Right renal pelvis (tissue), 4 donors: ENCODE measurements at places on chromosomes 7 and 10.

DNA sequence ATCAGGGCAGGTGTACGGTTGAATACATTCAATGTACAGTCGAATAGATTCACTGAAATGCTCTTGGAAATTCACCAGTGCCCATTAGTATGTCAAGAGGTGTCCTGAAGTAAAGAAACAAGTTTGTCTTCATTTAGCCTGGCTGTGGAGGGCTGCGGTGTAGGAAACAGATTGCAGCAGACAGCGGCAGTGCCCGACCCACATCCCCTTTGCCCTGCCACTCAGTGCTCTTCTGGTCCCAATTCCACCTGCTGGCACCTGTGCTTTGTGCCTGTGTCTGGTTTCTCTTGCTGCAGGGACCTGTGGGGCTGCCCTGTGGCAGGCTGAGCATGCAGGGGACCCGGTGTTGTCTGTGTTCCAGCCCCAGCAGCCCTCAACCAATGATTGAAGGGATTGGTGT lies 183.7 kb downstream of the RPS24 start:
- no peak for DNase-seq

DNA sequence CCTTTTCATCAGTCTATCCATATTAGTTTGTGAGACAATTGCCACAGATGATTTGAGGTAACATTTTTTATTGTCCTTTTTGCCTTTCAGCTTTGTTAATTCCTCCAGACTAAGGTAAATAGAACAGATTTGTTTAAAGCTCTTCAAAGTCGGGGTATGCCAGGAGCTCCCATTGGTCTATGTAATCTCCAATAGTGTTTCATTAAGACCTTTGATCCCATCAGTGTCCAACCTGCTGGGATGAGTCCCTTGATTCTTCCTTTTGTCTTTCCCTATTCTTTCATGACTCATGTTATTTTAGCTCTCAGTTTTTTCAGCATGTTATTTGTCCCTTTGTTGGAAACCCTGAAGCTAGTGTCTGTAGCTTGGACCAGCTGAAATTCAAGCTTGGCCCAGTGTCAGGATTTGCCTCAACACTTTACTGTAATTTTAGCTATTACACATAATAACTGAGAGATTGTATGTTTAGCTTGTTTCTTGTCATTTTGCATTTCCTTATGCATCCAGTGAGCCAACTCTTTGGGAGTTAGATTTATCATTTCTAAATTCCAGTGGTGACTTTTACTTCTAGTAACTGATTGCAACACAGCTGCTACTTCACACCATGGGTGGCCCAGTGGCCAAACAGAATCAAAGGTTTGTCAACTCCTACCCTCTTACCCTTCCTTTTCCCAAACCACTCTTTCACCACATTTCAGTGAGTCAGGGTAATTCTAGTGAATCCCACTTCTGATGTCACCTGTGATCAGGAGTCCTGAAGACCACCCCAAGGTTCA lies 15.3 kb downstream of the AGBL3 start:
- DNase-seq = no peak

DNA sequence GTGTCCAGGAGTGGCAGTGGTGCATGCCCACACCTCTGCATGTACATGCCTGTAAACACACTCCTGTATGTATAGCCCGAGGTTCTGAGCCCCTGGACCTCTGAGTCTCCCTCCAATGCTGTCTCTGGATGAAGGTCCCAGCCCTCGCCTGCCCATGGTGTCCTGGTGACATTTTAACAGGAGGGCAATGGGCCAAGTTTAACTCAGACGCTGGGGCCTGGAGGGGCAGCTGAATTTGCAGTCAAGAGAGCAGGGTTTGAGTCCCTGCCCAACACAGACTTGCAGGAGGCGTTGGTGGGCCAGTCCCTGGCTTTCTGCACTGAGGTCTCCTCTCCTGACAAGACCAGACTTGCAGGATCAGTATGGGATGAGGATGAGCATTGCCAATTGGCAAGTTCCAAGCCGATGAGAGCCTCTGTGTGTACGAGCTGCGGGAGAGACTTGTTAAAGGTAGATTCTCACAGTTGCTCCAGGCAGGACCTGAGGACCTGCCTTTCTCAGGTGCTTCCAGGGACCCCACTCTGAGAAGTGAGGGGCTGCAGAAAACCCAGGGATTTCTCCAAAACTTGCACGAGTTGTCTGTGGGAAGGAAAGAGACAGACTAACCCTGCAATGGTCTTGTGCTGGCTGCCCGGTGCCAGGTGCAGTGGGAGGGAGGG lies 141.9 kb downstream of the ELFN1 start:
- DNase-seq = no peak

DNA sequence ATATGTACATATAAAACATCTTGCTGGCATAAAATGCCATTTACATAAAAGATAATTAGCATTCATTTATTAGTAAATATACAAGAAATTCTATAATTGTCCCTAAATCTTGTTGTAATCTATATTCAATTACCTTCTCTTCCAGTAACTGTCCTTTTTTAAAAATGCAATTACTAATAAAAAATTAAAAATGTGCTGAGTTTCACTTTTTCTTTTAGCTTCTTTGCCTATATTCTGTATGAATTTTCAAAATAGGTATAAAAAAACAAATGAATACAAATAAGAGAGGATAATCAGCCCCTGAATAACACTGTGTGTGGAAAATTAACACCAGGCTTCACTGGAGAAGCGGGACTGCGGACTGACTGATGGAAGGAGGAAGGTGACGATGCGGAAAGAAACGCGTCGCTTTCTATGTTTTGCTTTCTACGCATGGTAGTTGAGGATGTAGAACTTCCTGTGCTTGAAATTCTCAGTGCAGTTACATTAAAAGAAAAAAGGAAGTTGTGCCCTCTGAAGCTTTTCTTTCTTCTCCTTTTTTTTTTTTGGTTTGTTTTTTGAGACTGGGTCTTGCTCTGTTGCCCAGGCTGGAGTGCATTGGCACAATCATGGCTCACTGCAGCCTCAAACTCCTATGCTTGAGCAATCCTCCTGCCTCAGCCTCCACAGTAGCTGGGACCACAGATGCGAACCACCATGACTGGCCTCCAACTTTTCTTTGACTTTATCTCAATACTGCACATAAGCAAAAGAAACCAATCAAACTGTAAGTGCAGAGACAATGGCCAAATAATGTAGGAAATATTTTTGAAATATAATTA lies 7.4 kb upstream of the ZMYND11 start:
- no peak for DNase-seq

DNA sequence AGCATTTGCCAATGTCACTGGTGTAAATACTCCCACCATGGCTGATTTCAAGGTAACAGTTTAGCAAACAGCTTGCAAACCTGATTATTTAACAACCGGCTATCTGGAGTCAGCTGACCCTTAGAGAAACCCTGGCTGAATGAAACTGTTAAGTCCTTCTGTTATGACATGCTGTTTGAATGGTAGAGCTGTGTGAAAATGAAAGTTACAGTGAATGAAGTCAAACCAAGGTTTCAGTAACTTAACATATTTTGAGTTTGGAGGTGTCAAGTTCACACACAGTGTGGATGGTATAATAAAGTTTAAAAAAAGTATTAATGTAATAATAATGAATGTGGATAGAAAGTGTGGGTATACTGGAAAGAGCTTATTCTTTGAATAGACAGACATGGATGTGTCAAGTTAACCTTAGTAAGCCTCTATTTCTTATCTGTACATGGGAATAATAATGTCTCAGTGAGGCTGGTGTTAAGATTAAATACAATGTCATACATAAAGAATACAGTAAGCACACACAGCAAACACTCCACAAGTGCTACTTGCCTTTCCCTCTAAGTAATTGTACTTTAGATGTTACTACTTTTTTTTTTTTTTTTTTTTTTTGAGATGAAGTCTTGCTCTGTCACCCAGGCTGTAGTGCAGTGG lies 150.4 kb downstream of the TAX1BP1 start:
- DNase-seq = no peak

GRCh38 chr10:99520040-99520846 lies 12.5 kb upstream of the NKX2-3 start:
- no peak for DNase-seq
